ENCODE measurements at places on chromosomes 5 and 9.
A peak's percentile ranks its signal among the peaks of the same experiment; 100 is the strongest.

DNA sequence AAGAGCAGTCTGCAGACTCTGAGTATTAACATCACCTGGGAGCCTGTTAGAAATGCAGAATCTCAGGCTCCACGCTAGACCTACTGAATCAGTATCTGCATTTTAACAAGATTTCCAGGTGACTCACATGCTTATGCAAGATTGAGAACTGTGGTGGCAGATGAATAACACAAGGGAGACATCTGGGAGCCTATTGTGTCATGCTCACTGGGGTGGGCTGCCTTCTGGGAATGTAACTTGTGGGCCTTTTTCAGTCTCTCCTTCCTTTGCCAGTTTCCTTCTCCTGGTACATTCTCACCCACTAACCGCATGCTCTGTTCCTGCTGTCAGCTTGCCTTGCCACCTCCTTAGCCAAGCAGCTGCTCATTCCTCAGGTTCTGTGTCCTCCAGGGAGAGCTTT is 176.6 kb upstream of the C9orf72 start:
- DNase-seq: no peak

DNA sequence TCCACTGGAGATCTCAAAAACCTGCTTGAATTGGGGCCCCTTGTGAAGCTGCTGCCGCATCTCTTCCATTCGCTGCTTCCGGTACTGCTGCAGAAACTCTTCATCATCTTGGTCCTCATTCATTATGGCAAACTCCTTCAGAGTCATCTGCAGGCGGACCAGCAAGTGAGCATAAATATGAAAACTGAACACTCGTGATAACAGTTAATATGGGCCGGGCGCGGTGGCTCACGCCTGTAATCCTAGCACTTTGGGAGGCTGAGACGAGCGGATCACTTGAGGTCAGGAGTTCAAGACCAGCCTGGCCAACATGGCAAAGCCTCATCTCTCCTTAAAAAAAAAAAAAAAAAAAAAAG is 7.9 kb downstream of the PDCL start:
- no peak for DNase-seq

GRCh38 chr5:119383008-119383407 is 27.2 kb downstream of the TNFAIP8 start:
- no peak for DNase-seq

DNA sequence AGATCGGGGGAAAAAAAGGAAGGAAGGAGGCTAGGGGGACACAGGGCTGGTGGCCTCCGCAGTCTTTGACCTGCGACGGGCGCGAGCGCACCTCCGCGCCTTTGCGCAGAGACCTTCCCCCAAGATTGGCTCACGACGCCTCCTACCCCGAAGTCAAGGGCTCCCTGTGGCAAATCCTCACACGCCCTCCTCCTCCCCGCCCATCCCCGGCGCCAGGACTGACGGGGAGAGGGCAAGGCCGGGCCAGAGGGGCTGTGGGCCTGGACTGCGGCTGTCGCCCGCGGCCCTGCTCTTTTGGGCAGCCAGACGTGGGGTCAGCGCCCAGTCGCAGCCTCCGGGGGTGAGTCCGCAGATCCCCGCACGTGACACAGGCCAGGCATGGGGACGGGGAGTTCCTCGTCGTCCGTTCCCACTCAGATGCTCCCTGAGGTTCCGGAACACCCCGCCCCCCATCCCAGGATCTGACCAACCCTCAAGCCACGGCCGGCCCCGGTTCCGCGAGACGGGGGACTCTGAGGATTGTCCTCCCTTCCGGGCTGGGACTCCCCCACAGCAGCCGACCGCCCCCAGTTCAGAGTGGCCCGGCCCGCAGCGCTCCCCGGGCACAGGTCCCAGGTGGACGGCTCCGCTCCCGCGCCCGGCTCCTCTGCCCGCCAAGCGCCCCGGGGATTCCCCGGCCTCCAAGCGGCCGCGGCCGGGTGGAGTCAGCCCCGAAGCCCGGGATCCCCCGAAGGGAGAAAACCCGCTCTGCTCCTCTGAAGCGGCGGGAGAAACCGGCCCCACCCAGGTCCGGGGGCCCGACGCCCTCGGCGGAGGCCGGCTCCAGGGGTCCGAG is 543 bp upstream of the ANKRD33B start:
- DNase-seq: peak; percentile 29

DNA sequence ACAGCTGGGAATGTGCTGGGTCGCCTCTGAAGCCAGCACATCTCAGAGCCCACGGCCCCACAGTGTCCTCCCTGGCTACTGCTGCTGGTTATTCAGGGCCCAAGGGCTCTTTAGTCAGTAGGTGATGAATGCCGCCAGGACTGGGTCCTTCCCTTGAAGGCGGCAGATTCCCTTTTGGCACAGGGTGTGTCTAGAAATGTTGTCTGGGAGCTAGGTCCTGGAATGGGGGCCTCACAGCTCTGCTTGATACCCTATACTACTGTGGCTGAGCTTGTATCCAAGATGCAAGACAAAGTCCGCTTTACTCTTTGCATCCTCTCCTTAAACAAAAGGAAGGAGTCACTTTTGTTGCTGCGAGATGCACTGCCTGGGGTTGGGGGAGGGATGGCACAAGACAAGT is 33.1 kb downstream of the MEGF9 start:
- no peak for DNase-seq

DNA sequence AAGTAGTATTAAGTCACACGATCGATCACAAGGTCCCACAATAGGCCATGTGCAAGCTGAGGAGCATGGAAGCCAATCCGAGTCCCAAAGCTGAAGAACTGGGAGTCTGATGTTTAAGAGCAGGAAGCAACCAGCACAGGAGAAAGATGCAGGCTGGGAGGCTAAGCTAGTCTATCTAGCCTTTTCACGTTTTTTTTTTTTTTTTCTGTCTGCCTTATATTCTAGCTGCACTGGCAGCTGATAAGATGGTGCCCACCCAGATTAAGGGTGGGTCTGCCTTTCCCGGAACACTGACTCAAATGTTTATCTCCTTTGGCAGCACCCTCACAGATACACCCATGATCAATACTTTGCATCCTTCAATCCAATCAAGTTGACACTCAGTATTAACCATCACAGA is 6.5 kb downstream of the PPIP5K2 start:
- DNase-seq: no peak

DNA sequence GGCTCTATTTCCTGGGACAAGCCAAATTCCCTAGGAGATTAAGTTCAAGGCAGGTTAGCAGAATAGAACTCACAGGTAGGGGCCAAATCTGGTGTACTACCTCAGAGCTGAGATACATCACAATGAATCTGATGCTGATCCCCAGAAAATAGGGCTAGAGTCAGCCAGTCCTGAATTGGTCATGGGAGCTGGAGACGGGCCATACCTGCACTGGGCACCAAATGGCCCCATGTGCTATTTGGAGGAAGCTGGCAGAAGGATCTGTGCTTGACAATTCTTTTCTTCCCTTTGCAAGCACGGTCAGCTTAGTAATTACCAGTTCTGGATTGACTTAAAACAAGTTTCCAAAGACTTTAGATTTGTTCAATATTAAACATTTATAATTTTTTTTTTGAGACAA is 10.4 kb upstream of the GNAQ start:
- DNase-seq: no peak

GRCh38 chr5:149121145-149121544 is 20.1 kb upstream of the ABLIM3 start:
- no peak for DNase-seq

- DNase-seq: no peak
These were observed 62.7 kb upstream of the PPP2CA start for GRCh38 chr5:134288610-134289009.

DNA sequence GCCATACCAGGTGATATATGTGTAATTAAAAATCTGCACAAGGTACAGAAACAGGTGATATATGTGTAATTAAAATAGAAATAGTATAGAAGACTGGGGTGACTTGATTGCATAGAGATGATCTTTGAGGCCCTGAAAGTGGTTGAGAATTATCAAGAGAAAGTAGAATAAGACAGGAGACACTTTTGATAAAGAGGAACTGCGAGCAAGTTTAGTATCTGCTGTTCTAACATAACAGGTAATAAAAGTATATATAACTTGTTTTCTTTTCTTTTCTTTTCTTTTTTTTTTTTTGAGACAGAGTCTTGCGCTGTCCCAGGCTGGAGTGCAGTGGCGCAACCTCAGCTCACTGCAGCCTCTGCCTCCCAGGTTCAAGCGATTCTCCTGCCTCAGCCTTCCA is 5.4 kb downstream of the SNX2 start:
- DNase-seq: no peak

DNA sequence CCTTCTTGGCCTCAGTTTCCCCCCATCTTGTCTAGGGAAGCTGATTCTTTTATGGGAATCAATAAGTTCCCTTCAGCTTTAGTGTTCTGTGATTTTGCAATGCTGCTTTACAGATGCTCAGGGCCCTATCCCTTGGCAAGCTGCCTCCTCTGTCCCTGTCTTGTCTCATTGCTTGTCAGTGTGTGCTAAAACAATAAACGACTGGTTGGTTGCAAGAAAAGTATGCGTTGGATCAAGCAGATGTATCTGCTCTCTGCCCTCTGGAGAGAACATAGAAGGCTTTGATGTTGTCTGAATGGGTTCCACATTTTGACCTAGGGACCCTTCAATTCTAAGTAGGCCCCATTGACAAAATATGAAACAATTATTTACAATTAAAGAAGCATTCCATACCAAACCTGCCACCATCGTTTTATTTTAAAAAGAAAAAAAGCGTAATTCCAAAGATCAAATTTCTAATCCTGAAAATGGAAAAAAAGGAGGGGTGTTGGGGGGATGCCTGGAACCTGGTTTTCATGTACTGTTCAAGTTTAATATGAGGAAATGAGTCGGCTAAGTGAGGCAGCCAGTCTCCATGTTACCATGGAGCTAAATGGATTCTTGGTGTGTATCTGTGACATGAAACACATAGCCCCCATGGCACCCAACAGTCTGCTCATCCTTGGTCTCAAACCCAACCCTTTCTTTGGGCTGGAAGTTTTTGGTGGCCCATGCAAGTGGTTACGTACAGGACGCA is 31.2 kb upstream of the TARS1 start:
- DNase-seq: no peak

DNA sequence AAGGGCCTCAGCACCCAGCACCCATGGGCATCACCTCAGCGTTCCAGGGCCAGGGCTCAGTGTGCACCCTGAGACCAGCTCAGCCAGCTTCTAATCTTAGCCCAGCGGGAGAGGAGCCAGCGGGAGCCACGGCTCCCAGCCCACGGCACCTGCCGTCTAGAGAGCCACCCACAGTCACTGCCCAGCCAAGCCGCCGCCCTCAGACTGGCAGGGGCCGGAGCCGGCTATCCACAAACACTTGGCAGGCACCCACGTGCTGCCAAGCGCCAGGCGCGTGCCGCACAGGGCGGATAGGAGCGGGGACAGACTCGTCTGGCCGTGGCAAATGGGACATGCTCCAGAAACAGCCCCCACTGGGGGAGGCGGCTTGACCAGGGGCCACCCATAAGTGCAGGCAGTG is 18.6 kb downstream of the BRD3 start:
- DNase-seq: no peak

DNA sequence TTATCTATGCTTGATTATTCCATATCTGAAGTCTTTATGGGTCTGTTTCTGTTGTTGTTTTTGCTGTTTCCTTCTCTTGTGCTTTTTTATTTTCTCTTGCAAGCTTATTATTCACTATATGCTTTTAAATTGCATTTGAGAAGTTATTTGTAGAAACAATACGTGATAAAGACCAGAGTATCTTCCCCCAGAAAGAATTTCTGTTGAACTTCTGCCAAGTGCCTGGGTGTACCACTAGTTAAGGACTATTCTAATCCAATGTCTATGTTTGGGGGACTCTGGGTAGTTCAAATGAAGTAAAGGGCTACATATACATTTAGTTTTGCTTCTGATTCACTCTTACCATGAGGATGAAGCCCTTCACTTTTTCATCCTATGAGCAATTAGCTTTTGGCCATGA is 54.3 kb downstream of the SLF1 start:
- DNase-seq: no peak

GRCh38 chr5:2399096-2399495 is 352.4 kb downstream of the IRX2 start:
- DNase-seq: no peak

GRCh38 chr9:121268598-121268850 is 562 bp downstream of the GSN start:
- DNase-seq: peak; percentile 27

- no peak for DNase-seq
These were observed 2.8 kb downstream of the ELAVL2 start for GRCh38 chr9:23823269-23823668.

- no peak for DNase-seq
These were observed 7.0 kb upstream of the SYNPO start for GRCh38 chr5:150633429-150633828.

DNA sequence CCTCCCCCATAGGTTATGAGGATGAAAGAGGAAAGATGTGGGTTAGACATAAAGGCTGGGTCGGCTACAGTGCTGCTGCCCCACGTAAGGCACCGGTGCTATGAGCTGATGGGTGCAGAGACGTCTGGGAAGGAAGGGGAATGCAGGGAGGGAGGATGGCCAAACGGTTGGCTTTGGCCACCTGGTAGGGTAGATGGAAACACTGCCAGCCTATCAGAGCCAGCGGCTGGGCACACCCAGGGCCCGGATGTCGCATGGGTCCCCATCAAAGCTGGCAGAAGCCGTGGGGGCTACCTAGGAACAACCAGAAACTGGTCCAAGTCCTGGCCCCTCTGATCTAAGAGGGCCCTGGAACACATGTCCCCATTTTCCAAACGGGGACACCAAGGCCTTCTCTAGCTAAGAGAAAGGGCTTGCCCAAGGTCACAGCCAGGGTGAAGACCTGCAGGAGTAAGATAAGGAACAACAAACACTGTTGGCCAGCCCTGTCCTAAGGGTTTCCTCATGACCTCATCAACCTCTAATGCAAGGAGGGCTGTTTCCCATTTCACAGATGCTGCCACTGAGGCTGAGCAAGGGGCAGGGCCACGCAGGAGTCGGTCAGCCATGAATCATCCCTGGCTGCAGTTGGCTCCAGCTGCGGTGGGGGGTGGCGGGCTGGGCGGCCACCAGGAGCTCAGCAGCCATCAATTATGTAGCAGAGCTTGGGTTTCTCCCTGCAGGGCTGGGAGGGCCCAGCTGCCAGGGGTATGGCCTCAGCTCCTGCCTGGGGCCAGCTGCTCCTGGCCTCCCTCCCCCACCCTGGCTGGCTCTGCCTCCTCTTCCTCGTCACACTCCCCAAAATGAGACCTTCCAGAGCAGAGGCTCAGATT is 4.9 kb downstream of the SH3GLB2 start:
- no peak for DNase-seq

DNA sequence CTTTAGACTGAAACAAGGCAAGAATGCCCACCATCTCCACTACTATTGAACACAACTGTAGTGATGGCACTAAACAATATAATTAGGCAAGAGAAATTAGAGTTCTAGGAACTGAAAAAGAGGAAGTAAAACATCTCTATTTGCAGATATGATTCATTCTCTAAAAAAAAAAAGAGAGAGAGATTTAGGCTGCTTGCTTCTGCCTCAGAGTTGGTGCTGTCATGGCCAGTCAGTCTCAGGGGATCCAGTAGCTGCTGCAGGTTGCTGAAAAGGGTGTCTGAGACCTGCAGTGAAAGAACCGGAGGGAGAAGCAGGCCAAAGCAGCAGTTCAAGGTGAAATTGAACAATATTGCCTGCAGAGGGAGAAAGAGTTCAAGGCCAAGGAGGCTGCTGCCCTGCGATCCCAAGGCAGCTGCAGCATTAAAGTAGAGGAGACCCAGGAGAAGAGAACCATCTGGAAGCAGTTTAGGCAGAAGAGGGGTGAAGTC is 72.5 kb downstream of the AP3B1 start:
- DNase-seq: peak; percentile 84

- peak; percentile 51 for DNase-seq
These were observed 652 bp upstream of the TMEM161B start for GRCh38 chr5:88269222-88269771.

- no peak for DNase-seq
These were observed 1095.1 kb downstream of the DTWD2 start for GRCh38 chr5:117893211-117893610.

GRCh38 chr5:111779260-111779921 is 22.4 kb upstream of the NREP start:
- peak; percentile 24 for DNase-seq

- no peak for DNase-seq
These were observed 128.9 kb upstream of the ERCC6L2 start for GRCh38 chr9:95746408-95747180.

All from Kasumi-1 (cell line).